ENCODE measurements at places on chromosomes 1 and 21.
A peak's percentile ranks its signal among the peaks of the same experiment; 100 is the strongest.

DNA sequence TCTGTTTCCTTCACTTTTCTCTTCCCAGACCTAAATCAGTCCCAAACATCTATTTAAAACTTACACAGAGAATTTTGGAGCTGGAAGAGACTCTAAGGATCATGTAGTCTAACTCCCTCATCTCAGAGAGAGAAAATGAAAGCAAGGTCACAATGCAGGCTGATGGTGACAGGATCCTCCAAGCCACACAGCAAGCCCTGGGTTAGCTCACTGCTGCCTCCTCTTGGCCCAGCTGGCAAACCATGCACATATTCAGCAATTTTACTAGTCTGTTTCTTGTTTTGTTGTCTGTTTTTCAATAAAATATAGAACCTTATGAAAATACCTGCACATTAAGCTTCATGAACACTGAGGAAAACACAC, 27.7 kb upstream of the LY9 start:
- no peak for DNase-seq

- DNase-seq = no peak
Observed at GRCh38 chr1:242100921-242101320, 102.0 kb upstream of the MAP1LC3C start.

DNA sequence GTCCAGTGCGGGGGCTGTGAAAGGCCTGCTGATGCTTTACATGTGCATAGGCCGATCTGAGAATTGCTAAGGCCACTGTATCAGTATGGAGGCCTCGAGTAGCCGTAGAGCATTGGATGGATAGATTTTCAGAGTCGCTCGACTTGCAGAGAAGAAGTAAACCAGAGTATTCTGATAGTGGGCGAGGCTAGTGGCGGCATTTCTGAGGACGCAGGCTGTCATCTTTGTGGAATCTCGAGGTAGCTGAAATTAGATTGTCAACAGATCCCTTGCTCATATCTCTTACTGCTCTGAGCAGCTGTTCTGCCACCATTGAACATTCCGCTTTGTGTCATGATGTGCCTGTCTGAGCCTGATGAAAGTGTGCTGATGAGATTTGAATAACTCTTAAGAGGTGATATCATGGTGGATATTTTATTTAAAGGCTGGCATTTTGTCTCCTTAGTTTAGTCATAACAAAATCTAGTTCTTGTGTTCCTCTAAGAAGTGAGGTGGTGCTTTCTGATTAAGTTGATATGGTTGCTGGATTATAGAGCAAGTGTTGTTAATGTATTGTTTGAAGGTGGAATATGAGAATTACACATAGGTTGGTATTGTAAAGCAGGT, 1.5 kb downstream of the KIF1B start:
- DNase-seq = no peak

GRCh38 chr1:108041360-108042142, 76.6 kb upstream of the VAV3 start:
- no peak for DNase-seq

DNA sequence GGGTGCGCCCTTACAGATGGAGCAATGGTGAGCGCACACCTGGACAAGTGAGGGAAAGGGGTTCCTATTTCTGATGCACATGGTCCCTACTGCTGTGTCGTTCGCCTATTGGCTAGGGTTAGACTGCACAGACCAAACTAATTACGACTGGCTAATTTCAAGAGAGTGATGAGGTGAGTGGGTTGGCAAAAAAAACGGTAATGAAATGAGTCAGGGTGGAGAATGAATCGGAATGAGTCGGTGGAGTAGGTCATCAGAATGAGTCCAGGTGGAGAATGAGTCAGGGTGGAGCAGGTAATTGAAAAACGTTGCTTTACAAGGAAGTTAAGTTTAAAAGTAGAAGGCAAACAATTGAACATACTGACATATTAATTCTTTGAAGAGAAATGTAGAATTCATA, 79.8 kb downstream of the WDR4 start:
- DNase-seq = no peak

DNA sequence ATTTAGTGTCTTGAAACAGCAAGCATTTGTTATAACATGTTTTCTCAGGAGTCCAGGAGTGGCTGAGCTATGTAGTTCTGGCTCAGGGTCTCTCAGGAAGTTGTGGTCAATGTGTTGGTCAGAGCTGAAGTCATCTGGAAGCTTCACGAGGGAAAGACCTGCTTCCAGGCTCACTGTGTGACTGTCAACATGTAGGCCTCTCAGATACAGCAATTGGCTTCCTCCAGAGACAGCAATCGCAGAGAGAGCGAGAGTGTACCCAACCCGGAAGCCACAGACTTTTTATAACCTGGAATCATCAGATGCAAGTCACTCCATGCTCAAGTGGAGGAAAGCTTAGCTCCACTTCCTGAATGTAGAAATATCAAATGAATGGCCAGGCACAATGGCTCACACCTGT, 40.9 kb downstream of the TNFRSF9 start:
- peak; percentile 14 for DNase-seq

DNA sequence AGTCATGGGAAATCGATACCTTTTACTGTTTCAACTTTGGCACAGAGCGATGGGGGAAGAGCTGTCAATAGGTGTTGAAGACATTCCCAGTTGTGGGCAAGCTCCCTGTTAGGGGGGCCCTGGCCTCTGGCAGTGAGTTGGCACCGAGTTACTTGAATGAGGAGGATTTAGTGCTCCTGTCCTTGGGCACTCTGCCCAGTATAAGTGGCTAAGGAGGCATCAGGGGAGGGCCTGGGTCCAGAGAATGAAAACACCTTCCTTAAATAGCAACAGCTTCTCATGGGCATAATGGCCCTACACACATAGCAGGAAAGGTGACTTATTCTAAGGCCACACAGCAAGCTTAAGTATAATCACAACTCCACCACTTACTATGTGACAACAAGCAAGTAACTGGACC, 664.4 kb downstream of the PTPRU start:
- DNase-seq = no peak

DNA sequence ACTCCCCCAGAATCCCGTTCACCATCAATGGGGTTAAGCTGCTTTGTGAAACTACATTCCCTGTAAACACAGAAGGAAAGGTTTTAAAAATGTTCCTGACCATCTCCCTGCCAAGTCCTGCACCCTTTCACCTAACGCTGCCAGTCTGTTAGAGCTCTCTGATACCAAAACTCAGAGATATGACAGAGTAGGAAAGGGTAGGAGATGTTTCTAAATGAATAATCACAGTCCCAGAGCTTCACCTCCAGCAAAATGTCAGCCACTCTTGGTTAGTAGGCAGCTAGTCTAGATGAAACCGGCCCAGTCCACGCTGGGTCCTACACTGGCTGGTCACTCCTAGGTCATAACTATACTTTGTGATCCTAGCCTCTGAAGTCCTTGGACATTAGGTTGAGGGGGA, 26.7 kb downstream of the SLAMF6 start:
- no peak for DNase-seq

DNA sequence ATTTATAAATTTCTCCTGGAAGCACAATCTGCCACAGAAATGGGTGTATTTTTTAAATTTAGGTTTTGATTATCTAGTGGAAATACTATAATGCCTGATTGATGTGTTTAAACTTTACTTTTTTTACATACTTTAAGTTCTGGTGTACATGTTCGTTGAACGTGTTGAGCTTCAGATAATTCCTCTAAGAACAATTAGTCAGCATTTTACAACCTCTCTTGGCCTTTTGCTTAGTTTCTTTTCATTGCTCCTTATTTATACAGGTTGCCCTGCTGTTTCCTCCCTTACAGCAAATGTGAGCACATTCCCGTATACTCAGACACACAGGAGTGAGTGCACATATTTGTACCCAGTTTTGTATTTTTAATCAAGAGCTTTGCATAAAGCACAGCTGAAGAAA, 1038.9 kb downstream of the BRINP3 start:
- no peak for DNase-seq

GRCh38 chr1:70707214-70707613, 296.1 kb downstream of the CTH start:
- no peak for DNase-seq

DNA sequence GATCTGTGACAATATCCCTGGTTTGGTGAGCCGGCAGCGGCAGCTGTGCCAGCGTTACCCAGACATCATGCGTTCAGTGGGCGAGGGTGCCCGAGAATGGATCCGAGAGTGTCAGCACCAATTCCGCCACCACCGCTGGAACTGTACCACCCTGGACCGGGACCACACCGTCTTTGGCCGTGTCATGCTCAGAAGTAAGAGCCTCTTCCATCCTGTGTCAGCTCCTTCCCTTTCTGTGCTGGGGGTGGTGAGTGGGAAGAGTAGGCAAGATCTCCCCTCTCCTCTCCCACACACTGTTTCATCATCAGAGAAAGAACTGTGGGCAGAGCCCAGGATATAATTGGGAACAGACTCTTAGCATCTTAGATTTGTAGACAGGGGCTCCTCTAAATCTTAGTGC, 6.1 kb downstream of the WNT2B start:
- no peak for DNase-seq

- DNase-seq = no peak
Observed at GRCh38 chr1:38297246-38297645, 250.7 kb upstream of the POU3F1 start.

GRCh38 chr1:25610822-25611630, 5.6 kb upstream of the MAN1C1 start:
- DNase-seq = peak; percentile 27

GRCh38 chr1:14111121-14111520, 411.1 kb downstream of the PRDM2 start:
- DNase-seq = no peak

DNA sequence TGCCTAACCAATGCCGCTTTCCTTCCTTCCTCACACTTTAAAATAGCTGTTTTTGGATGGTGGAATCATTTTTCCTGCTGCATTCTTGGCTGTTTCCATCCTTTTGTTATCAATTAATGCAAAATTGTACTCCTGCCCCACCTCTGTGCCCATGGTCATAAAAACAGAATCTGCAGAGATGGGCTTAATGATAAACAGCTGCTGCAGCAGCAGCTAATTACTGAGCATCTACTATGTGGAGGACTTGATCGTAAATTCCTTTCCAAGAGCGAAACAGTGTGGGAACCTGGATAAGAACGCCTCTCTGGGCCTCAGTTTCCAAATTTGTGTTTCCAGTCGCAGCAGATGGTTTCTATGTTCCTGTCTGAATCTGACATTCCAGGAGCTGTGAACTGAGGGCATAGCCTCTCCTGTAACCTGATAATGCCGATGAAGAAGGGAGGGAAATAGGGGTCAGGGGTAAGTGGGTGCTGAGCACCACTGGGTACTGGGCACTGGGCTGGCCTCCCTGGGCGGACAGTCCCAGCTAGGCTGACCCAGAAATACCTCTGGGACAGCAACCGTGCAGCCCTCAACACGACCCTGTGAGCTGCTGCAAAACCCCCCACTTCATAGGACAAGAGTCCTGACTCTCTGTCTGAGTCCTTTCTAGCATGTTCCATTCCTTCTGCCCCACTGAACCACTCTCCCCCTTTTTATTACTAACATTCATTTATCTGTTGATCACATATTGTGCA, 121.7 kb downstream of the DMRTB1 start:
- DNase-seq = no peak

DNA sequence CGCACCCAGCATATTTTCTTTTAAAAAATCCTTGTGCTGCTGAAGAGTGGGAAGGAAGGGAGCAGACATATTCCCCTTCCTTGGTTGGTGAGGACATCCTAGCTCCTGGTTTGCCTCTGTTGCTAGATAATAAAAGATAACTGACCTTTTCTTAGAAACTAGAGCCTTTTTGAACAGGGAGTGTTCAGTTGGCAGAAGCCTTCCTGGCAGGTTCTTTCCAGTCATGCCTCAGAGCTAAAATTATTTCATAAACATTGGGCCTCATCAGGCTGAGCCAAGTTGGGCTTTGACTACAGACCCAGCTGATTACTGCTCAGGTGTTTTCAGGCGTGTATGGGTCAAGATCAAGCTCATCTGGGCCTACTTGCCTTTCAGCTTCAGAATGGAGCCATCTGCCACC, 22.7 kb upstream of the SH3BGRL3 start:
- no peak for DNase-seq

DNA sequence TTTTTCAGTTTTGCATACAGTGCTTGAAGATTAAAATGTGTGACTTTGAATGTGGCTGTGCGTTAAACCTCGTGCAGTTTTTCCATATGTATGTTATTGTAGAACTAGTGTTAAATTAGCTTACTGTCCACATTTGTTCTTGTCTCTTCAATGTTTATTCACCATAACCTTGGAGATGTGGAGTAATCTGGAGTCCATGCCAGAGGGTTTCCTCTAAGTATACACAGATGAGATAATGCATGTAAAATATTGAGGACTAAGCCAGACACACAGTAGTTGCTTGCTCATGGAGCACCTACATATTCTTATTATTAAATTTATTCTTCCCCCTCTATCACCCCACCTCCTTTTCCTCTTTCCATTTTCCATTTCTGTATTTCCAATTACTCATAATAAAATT, 7.7 kb upstream of the GIPC2 start:
- no peak for DNase-seq

- peak; percentile 69 for DNase-seq
Observed at GRCh38 chr1:84370831-84371394, 27.4 kb upstream of the DNASE2B start.

- no peak for DNase-seq
Observed at GRCh38 chr1:153795934-153796785, 21.0 kb downstream of the SLC27A3 start.

DNA sequence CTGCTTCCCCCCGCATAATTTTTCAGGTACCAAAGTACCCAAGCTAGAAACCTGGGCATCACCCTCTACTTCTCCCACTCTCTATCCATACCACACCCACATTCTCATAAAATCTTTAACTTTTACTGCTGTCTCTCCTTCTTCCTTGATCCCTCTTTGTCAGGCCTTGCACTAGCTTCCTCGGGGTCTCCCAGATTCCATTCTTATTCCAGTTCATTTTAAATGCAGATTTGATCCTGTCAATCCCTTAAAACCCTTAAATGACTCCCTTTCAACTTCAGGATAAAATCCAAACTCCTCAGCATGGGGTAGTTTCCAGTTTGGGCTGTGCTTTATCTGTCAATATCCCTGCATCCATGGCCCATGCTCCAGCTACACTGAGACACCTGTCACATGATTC, 343.5 kb downstream of the PBX1 start:
- no peak for DNase-seq

- no peak for DNase-seq
Observed at GRCh38 chr1:30273021-30273325, 450.4 kb downstream of the MATN1 start.

GRCh38 chr21:45516071-45516670, 26.1 kb downstream of the SLC19A1 start:
- no peak for DNase-seq

DNA sequence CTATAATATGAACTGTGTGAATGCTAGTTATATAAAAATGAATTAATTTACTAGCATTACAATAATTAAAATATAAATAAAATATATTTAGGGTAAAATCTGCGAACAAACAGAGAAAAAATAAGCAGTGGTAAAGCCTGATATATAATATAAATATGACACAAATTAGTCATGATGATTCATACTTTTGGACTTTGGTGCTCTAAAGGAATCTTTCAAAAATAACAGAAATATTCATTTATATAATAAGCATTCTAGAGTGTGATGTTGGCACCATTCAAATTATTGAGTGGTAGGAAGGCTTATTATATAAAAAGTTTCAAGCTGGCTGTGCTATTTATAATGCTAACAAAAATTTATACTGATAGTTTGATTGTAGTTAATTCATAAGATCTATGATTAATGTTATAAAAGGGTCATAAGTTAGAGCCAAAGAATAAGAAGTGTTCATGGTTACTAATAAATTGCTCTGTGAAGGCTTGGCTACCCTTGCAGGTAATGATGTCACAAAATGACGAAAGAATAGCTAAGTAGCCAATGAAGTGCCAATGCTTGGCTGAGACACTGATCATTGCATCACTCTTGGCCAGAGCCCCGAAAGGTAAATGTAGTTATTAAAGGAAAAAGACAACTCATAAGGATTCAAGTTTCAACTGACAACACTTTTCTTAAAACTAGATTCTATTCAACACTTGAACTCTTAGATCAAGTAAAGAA, 108.7 kb downstream of the USH2A start:
- DNase-seq = no peak

GRCh38 chr1:205199090-205199930, 12.2 kb downstream of the DSTYK start:
- no peak for DNase-seq

Data from AG08395 (cell line).